Tibial nerve (tissue), 4 donors: ENCODE measurements at places on chromosomes 7 and 10. TPM values are rescaled to one million over a fixed set of nuclear protein-coding genes. Genes with fewer than 3 reads are reported as not detected.

DNA sequence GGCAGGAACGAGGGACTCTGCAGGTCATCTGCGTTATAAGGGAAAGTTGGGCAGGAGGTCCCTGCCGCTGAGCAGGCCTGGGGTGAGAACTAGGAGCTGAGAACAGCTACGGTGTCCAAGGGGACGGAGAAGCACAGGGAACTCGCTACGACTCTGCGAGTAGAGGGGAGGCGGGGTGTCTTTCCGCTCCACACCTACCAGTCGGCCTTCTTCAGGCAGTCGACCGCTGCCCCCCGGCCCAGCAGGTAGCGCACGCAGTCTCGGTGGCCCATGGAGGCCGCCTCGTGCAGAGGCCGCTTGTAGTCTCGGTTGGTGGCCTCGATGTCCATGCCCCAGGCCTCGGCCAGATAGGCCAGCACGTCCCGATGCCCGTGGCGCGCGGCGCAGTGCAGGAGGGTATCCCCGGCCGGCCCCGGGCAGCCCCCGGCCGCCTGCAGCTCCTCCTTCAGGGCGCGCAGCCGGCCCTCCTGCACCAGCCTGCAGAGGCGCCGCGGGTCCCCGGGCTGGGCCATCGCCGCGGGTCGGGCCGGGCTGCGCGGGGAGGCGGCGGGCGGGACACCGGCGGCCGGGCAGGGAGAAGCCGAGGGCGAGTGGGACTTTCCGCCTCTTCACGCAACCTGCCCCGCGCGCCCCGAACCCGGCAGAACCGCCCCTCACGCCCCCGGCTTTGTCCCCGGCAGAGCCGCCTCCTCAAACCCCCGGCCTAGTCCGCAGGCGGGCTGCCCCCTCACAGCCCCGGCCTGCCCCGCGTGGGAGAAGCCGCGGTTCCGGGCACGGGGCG lies 660 bp downstream of the ANKRD16 start:
- DNase-seq, result no peak

DNA sequence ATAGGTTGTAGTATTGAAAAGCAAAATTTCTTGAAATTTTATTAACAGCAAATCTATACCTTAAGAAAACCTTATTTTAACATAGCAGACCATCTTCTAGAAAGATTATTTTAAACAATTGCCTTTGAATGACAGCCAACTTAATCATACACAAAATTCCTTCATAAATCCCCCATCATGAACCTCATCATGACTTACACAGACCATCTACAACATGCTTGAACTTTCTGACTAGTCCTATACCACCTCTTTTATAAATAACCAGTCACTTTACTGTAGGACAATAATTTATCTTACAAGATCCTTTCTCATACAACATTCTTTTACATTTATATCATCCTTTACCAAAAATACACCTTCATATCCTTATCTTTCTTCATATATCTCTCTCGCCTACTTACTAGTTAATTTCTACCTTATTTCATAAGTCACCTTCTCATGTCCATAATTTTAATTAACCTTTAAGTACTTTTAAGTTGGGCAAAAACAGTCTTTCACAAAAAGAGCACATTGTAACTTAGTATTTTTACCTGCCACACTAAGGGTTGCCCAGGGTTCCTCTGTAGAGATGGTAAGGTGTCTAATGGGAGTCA lies 16.6 kb upstream of the PTN start:
- DNase-seq, result no peak

DNA sequence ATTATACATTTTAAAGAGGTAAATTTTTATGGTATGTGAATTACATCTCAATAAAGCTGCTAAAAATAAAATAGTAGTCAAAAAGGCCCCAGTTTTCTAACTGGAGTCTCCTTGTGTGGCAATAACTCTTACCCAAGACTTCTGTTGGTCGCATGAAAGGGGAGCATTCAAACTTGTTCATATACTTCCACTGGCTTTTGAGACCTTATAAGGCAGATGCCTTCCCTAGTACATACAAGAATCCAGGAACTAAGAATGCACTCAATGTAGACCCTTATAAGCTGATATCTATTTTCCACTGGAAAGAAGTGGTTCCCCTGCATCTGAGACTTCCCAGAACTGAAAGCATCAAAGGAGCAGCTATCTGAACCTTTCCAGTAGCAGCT lies 13.0 kb downstream of the BCAP29 start:
- no peak for DNase-seq

DNA sequence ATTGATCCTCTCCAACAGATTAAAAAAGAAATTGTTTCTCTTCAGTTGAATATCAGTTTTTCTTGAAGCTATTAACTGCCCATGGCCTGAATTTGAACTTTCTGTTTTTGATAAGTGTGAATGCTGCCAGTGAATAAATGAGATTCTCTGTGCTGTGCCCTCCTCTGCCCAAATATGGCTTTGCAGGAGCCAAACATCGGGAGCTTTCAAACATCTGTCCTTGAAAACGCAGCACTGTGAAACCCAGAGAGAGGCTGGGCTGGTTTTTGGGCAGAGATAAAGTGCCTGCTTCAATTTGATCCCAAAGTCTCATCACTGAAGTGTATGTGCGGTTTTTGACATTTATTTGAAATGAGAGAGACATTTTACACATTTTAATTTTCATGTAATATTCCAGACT lies 268.3 kb upstream of the SHH start:
- DNase-seq, result no peak

- no peak for DNase-seq
Measured at GRCh38 chr7:139049936-139050335, 14.1 kb upstream of the ZC3HAV1L start.

- DNase-seq, result no peak
Measured at GRCh38 chr10:25902002-25902401, 32.0 kb upstream of the MYO3A start.

GRCh38 chr10:115525141-115525540 lies 432.0 kb downstream of the ATRNL1 start:
- DNase-seq, result no peak

- DNase-seq, result no peak
Measured at GRCh38 chr10:1504940-1505339, 232.4 kb downstream of the ADARB2 start.

GRCh38 chr7:25926891-25927625 lies 224.9 kb upstream of the NFE2L3 start:
- DNase-seq, result no peak

GRCh38 chr7:103130901-103131624 lies 17.8 kb downstream of the NAPEPLD start:
- DNase-seq, result no peak

DNA sequence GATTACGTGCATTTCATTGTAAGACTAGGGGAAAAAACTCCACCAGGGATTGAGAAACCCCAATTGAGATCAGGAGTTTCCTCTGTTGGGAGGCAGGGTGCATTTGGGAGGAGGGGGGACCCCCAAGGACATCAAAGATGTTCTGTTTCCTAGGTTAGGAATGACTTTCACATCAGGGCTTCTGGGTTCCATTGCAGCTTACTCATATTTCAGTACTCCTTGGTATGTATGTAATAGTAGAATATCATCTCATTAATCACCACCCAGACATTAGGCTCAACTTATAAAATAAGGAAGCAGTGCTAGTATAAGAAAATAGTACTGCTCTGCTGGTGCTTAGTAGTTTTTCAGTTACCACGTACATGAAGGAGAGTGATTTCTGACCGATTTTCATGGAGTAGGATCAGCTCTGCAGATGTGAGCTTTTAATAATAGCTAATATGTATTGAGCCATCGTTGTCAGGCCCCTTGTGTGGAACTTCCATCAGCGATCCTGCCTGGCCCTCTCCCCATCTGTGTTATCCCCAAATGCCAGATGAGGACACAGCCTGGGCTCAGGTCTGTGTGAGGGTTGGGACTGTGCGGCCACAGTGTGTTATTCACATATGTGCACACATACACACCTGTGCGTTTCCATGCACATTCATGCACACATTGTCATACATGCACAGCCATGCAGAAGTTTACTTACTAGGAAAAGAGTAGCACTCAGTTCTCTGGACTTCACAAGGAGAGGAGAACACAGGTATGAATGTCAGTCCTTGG lies 23.5 kb downstream of the UPP1 start:
- DNase-seq, result no peak

DNA sequence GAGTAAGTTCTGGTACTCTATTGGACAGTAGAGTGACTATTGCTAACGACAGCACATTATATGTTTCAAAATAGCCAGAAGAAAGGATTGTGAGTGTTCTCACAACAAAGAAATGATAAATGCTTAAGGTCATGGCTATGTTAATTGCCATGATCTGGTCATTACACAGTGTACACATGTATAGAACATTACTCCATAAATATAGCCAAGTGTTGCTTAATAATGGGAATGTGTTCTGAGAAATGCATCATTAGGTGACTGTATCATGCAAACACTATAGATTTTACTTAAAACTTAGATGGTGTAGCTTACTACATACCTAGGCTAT lies 19.6 kb downstream of the EPC1 start:
- no peak for DNase-seq

GRCh38 chr10:7285522-7286322 lies 125.1 kb downstream of the SFMBT2 start:
- DNase-seq, result no peak

DNA sequence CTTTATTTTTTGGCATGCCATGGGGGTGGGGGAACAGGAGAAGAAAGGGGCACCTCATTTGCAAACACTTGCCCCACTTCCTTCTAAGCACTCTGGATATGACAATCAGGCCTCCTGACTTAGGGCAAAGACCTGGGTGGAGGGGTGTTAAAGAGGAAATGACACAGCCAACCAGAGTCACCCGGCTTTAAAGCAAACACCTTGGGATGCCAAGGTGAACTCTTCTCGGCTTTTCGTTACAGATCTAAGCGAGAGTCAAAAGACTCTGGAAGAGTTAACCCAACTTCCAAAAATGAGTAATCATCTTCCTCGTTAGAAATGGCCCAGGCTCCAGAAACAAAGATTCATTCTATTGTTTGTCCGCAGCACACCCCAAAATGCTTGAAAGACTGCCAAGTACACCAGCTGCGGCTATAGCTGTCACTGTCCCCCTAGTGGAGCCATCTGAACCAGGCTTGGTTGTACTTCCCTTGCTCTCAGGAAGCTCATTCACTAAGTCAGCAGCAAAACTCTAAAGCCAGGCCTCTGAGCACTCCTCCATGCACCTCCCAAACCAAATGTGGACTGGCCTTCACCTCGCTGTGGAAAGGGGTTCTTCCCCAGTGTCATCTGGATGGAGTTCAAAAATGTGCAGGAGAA lies 24.8 kb downstream of the FAM53B start:
- DNase-seq, result no peak

DNA sequence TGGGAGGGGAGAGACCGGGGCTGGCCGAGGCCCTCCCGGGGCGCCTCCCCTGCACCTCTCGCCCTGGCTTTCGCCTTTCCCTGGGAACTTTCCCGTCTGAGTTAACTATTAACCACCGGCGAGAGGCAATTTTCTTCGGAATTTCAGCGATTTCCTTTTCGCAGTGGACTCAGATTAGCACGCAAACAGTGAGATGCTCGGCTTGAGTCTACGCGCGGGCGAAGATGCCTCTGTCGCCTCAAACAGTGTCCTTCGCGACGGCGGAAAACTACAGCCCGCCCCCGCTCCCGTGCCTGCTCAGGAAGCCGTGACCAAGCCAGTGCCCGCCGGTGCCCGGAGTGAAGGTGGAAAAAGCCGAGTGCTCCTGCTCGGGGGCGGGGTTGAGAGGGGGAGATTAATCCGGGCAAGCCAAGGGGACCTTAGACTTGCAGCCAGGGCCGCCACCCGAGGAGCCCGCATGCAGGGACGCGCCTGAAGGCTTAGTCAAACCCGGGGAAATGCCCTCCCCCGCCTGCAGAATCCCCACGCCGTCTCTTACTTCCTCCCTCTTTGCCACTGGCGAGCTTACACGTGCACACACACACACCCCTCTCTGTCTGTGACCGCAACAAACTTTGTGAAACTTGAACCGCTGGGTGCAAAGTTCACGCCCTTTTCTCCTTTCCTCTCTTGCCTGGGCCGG lies 14.5 kb upstream of the PAX2 start:
- DNase-seq, result no peak

DNA sequence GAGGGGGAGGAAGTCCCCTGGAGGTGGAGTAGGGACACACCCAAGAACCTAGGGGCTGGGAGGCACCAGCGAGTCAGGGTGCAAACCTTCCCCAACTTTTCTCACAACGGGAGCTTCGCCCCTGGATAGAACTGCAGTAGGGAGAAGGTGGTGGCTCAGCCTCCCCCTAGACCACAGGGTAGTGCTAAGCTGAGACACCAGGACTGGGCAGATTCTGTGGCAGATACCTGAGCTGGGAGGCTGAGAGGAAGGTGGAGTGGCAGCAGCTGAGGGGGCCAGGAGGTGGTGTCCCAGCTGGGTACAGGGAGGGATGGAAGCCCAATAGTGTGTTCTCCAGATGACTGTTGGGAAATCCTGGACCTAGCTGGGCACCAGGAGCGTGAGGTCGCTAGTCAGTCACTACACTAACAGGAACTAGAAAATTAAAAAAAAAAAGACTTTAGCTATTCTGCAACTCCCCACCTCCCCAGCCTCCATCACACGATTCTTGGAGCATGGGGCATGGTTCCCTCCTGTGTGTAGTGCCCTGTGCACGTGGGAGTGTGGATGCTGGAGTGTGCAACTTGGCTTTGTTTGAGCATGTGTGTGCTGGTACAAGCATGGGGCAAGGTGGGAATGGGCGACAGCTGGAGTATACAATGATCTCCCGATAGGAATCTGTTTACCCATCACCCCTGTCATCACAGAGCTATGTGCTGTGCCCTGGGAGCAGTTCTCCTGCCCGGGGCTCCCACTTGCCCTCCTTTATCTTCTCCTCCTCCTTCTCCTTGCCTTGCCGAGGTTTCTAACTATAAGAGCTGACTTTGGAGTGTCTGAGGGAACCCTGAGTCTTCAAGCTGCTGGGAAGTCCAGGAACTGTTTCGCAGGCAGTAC lies 8.8 kb upstream of the TRPV6 start:
- DNase-seq, result no peak

GRCh38 chr7:8134089-8134733 lies 127.8 kb downstream of the ICA1 start:
- no peak for DNase-seq

DNA sequence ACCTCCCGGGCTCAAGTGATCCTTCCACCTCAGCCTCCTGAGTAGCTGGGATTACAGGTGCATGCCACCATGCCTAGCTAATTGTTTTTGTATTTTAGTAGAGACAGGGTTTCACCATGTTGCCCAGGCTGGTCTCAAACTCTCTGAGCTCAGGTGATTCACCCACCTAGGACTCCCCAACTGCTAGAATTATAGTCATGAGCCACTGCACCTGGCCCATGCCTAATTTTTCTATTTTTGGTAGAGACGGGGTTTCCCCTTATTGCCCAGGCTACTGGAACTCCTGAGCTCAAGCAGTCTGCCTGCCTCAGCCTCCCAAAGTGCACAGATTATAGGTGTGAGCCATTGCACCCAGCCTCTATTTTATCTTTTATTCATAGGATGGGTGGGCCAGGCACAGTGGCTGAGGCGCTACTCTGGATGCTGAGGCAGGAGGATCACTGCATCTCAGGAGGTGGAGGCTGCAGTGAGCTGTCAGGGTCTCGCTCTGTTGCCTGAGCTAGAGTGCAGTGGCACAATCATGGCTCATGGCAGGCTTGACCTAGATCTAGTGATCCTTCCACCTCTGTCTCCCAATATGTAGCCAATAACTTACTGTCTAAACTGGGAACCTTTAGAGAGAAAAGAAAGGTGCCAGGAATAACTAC lies 31.3 kb upstream of the STOX1 start:
- no peak for DNase-seq

LARP4B gene
- 53.4 TPM for total RNA-seq

ERVW-1 gene
- total RNA-seq, result not detected
